ENCODE measurements at places on chromosomes 16 and 17.

GRCh38 chr17:30840771-30841170 lies 9.0 kb downstream of the ATAD5 start:
- no peak for DNase-seq

- DNase-seq: no peak
These were observed 10.7 kb downstream of the ANKRD40 start for GRCh38 chr17:50697062-50697461.

DNA sequence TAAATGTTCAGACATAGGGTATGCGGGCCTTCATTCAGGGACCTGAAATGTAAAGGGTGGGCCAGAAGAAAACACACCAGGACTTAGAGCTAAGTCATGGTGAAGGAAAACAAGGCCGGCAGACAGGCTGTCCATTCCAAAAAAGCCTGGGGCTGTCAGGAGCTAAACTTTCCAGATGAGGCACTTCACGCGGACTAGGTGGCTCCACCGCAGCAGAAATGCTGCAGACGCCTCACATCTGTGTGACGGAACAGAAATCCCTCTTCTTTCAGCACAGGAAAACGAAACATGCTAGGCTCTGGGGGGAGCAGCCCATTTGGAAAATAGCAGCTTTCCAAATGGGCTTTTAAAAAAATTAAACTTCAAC lies 88.7 kb downstream of the HS3ST3A1 start:
- DNase-seq: peak; percentile 34

- DNase-seq: no peak
These were observed 20.3 kb downstream of the PITPNM3 start for GRCh38 chr17:6536053-6536452.

DNA sequence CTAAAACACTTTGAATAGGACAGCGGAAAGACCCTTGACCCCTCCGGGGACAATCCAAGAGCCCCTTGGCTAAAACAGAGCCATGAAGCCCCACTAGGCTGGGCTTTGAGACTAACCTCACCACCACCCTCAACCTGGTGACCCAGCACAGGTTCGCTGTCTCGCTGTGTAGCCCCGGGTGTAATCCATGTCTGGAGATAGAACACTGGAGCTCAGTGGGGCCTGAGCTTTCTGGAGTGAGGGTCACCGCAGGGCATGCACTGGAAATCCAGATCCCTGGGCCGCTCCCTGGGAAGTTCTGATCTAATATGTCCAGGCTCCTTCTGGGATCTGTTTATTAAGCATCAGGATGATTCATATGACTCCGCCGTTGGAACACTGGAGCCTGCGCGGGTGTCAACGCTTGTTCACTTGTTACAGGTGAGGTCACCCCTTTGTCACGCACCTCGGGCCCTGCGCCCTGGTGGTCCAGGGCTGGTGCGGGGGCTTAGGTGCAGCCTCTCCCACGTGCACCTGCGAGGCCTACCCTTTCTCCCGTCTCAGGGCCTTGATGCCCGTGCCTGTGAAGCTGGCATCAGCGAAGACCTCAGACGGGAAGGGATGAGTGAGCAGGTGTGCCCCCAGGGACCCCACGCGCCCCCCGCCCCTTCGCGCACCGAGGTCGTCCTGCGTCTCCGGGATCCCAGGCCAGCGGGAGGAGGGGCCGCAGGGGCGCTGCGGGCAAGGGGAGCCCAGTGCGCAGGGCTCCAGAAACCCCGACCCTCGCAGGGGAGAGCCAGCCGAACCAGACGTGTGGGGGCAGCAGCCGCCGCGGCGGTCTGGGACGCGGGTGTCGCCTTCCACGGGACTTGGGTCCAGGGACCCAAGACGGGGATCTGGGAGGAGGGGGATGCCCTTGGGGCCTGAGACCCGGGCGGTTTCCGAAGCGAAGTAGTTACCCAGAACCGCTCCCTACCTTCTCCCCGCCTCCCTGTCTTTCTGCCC lies 224.1 kb upstream of the FOXF1 start:
- no peak for DNase-seq

DNA sequence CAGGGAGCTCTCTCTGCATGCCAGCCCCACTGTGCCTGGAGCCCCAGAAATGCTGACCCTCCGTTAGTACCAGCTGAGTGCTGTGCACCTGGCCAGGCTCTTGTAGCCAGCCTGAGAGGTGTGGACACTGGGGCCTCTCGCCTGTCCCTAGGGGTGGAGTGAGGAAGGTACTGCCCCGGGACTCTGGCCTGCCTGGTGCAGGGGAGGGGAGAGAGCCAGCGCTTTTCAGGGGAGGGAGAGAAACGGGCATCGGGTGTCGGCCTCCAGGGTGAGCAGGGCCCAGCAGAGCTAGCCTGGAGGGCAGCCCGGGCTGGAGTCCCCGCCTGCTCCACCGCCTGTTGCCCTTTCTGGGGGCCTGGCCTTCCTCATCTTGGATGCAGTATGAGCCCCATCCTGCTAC lies 13.1 kb downstream of the MAP2K3 start:
- DNase-seq: no peak

Measured in MG63 (cell line).